Activated naive CD4-positive, alpha-beta T cell treated with Interleukin-2 at 50 U/mL for 16 hours (primary cell): ENCODE measurements at places on chromosomes 5 and 9.

GRCh38 chr5:179699616-179700237, 960 bp downstream of the CANX start:
- DNase-seq: peak; percentile 64

- DNase-seq: no peak
Measured at GRCh38 chr5:180305481-180305880, 13.6 kb upstream of the MAPK9 start.

DNA sequence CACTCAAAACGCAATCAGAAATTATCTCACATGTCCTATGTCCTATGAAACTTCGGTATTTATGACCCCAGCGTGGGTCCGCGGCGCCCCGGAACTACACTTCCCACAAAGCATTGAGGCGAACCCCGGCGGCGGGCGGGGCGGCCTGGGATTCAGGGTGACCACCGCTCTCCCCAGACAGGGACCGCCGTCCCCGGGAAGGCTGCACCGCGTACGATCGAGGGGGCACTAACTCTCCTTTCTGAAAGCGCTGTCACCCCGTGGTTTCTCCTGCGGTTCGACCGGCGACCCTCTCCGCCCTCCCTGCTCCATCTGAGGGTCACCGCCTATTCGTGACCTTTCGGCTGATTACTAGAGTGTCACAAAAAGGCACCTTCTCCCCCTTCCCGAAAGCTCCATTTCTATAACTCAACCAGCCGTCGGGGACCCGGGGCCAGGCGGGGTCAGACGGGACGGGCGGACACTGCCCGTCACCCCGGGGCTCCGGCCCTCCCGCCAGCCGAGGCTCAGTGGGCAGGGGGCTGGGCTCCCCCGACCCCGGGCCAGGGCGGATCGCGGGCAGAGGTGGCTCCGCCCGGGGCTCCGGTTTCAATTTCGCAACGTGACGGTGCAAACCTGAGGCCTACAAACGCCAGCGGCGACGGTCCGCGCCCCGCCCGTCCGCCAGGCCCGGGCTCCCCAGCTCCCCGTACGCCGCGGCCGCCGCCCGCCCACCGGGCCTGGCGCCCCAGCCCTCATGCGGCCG, 1.3 kb downstream of the ECPAS start:
- peak; percentile 68 for DNase-seq

- no peak for DNase-seq
Measured at GRCh38 chr5:133366438-133366837, 245.9 kb downstream of the FSTL4 start.

DNA sequence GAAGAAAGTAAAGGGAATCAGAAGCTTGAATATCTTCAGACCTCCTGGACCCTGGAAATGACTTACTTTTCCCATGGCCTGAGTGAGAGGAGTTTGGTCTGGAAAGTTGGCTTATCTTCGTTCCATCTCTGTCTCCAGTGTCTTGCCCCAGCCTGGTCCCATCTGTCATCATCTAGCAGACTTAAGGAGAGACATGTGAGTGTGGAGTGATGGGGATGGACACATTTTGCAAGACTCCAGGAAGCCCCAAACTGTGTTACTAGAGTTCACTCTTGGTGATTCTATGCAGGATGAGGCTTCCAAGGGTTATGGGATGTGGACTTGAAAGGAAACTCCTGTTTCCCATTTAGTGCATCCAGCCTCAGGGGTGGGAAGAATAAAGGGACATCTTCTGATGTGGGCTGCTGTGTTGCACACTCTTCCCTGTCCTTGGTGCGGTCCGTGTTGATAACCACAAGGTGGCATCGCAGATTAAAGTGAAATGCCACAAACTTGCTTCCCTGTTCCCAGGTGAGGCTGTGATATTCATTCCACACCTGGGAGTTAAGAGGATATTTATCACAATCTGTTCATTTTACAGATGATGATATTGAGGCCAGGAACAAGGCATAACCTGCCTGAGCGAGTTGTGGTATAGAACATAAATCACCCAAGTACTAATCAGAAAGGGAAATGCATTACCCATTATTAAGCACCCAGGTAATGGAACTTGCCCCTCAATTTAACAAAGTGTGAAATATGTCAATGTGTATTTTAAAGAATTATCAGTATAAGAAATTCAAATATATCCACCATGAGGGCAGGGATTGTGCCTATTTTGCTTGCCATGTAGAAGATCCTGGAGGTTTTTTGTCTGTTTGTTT, 269.9 kb upstream of the PAPPA start:
- DNase-seq: no peak

DNA sequence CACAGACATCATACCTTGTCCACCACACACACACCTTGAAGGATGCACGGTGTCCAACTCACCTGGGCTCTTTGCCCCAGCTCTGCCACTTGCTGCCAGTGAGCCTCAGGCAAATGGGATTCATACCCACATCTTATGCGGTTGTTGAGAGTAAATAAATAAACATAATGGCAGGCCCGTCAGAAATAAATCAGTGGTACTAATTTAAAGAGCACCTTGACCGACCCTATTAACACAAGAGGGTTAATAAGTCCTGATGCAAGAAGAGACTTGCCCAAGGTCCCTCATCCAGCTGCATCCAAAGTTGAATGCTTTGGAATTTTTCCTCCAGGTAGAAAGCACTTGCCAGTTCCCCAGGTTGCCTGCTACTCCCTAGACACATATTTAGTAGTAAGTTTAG, 11.6 kb upstream of the AKNA start:
- DNase-seq: no peak

DNA sequence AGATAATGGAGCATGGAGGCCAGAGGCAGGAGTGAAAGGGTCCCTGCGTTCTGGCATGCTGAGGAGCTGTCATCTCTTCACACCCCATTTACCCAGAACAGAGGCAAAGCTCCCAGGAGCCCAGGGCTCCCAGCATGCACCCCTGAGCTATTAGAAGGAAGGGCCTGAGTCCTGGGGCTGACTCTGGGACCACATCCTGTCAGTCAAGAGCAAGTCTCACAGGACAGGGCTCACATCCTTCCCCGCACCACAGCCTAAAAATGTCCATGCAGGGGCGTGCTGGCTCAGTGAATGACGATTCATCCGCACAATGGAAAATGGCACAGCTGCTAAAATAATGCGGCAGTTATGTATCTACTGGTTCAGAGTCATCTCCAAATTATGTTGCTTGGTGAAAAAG, 31.4 kb downstream of the CAMK2A start:
- no peak for DNase-seq

GRCh38 chr9:8071445-8071798, 271.8 kb upstream of the DMAC1 start:
- DNase-seq: no peak
